LHCN-M2 (cell line): ENCODE measurements at places on chromosomes 13 and 19.
A peak's percentile ranks its signal among the peaks of the same experiment; 100 is the strongest.

- peak; percentile 20 for DNase-seq
These were observed 664 bp downstream of the ICAM5 start for GRCh38 chr19:10290357-10290875.

GRCh38 chr19:6721138-6721474 lies 656 bp upstream of the C3 start:
- DNase-seq, result no peak

DNA sequence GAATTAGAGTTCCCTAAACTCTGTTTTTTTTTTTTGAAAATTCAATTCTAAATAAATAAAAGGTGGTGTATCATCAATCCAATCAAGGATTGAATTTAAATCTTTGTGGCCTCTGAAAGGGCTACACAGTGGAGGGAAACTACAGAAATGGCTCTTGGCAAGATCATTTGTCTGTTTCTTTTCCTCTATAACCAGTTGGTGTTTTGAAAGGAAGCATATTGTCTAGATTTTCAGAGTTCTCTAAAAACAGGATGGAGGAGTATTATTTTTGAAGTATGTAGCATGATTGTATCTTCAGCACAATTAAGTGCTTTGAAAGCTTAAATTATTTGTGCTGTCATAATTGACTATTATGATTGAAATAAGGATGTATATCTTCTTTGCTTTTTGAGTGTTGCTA lies 29.8 kb downstream of the WASF3 start:
- no peak for DNase-seq

DNA sequence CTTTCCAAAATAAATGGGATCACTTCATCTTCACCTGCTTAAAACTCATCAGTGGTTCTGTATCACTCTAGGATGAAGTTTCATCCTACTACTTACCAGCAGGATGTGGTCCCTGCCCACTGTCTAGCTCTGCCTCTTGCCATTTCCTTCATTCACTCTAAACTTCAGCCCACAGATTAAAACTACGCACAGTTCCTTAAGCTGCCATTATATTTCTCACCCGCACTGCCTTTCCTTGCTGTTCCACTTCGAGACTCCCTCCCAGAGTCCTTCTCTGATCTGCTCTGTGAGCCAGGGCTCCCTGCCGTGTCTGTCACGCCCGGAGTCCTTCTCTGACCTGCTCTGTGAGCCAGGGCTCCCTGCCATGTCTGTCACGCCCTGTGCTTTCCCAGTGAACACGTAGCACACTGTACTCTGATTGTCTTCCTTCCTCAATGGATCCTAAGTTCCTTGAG lies 52.0 kb upstream of the NPAS1 start:
- DNase-seq, result no peak

DNA sequence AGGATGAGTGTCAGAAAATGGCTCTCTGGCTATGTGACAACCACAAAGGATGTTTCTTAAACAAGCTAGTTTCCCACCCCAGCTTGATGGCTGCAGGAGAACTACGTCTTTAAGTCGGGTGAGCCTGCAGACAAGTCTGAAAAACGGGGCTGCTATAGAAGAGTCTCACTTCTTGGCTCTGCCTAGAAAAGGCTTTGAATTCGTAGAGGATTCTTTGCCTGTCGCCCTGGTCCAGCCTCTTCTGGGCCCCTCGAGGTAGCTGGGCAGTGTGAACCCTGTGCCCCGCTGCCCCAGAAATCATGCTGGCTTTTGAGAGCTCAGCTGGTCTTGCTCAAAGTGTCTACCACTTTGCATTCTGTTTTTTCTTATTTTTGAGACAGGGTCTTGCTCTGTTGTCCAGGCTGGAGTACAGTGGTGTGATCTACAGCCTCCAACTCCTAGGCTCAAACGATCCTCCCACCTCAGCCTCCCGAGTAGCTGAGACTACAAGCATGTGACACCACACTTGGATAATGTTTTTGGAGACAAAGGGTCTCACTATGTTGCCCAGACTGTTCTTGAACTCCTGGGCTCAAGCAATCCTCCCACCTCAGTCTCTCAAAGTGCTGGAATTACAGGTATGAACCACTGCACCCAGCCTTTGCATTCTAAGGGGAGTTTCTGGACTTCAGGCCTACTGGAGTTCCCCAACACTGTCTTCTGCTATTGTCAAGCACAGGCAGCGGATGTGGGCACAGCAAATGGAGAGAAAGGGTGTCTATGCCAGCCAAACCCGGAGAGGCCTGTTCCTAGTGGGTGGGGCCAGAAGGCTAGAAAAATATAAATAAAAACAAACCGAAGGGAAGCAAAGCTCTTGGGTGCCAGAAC lies 6.5 kb downstream of the CEBPA start:
- no peak for DNase-seq

DNA sequence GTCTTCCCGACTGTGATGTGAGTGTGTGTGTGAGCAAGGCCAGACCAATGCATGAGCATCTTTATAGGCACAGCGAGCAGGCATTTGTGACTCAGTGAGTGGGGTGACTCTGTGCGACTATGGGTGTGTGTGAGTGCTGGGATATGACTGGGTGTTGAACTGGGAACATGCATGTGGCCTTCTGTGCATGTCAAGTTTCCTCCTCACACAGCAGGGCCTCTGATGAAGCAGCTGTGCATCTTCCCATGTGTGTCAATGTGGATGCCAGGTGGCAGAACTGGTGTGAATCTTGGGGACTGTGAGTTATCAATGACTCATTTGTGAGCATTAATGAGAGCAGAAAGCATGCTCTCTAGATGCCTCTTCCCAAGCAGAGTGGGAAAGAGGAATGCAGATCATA lies 12.1 kb upstream of the LGALS14 start:
- DNase-seq, result peak; percentile 24

DNA sequence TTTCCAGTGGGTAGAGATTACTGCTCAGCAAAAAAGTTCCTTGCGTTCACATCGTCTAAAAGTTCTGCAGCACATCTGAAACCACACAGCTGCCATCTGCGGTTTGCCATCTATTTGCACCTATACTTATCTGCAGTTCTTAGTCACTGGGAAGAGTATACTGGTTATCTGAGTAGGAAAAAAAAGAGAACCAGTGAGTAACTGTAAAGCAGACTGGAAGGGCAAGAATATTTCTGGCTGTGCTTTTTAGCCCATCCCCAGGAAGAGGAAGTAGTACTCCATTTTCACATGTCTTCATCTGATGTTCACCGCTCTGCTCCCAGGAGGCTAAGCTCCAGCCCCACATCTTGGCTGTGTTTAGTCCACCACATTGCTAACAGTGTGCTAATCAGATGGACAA lies 35.6 kb downstream of the EFNB2 start:
- DNase-seq, result peak; percentile 75

GRCh38 chr19:52566121-52566520 lies 4.0 kb upstream of the ZNF701 start:
- DNase-seq, result no peak

DNA sequence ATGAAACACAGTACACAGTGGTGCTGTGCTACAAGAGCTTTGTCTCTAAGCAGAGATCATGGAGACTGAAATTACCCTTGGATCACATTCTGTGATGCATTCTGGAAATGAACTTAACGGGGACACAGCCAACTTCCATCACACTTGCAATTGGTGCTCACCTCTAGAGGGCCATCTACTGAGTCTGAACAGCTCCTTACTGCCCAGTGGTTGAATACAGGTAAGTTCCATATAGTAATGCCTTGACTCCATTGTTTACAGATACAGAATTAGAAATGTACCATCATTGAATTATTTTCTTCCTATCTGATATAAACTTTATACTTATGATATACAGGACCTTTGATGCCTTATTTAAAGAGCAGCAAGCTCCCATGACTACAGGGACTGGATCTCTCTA lies 686.4 kb downstream of the PCDH9 start:
- DNase-seq, result no peak

- DNase-seq, result no peak
These were observed 199.1 kb downstream of the DCT start for GRCh38 chr13:94280349-94280748.

- DNase-seq, result peak; percentile 75
These were observed 12.5 kb downstream of the ZNF611 start for GRCh38 chr19:52722062-52723003.

DNA sequence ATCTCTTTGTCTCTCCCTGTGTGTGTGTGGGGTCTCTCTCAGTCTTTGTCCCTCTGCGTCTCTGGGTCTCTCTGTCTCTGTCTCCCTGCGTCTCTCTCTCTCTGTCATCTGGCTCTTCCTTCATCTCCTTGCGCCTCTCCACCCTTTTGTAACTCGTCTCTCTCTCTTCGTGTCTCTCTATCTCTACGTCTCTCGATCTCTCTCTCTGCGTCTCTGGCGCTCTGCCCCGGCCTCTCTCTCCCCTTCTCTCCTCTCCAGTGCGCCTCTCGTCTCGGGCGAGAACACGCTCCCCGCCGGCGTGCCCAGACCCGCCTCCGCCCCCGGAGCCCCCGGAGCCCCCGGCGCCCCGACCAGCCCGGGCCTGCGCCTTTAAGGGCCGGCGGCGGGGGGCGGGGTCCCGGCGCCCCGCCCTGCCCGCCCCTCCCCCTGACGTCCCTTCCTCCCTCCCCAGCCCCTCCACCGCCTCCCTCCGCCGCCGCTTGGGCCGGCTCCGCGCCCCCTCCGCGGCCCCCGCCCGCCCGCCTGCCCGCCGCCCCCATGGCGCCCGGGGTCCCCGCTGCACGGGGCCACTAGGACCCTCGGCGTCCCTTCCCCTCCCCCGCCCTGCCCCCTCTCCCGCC lies at the start of gene MARK4:
Gene MARK4 (plus strand): TSS at position 440 of the 620 bp plus-strand sequence. CDS start 318 bp downstream, outside the sequence.
- DNase-seq, result peak; percentile 42

GRCh38 chr13:101017123-101017872 lies 342.7 kb upstream of the TMTC4 start:
- DNase-seq, result no peak

GRCh38 chr19:1452802-1453524 lies 3.0 kb downstream of the APC2 start:
- no peak for DNase-seq

GRCh38 chr19:33677745-33678426 lies 56.1 kb downstream of the CHST8 start:
- DNase-seq, result no peak

DNA sequence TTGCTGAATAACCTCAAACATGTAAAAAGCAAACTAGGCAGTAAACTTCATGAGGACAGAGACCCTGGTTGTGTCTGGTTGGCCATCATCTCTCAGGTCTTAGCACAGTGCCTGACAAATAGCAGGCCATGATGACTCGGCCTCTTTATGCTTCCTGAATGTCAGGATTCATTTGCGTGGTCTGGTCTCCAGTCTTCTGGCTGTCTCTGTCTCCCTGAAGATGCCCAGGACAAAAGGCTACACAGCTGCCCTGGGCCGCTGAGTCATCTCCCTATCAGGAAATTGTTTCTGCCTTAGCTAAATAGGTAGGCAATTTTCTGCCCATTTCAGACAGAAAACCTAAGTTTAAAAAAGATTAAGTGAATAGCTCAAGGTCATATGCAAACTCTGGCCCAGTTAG lies 84.1 kb upstream of the FNDC3A start:
- peak; percentile 90 for DNase-seq

DNA sequence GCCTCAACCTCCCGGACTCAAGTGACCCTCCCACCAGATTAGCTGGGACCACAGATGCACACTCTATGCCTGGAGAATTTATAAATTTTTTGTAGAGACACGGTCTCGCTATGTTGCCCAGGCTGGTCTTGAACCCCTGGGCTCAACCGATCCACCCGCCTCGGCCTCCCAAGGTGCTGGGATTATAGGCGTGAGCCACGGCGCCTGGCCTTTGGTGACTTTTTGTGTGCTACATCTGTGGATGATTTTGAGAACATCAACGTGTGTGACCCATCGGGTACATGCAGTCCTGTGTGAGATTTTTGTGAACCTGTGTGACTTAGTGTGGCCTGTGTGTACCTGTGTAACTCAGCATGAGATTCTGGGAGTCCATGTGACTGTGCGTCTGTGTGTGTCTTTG lies 8.5 kb upstream of the NFIX start:
- no peak for DNase-seq

DNA sequence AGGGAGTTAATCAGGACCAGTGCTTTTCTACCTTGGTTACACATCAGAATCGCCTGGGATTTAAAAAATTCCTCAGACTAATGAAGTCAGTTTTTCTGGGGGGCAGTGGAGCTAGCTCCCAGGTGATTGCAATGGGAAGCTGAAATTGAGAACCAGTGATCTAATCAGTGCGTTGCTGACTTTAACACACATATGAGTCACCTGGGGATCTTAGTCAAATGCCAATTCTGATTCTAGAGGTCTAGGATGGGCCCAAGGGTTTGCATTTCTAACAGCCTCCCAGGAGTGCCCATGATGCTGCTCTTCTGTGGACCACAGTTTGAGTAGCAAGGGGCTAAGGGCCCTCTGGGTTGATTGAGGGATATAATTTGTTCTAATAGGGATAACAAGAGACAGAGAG lies 54.5 kb downstream of the KL start:
- DNase-seq, result no peak

- no peak for DNase-seq
These were observed 2009.6 kb downstream of the OLFM4 start for GRCh38 chr13:55038230-55038629.

GRCh38 chr13:42814868-42815267 lies 33.5 kb downstream of the FAM216B start:
- DNase-seq, result peak; percentile 83

DNA sequence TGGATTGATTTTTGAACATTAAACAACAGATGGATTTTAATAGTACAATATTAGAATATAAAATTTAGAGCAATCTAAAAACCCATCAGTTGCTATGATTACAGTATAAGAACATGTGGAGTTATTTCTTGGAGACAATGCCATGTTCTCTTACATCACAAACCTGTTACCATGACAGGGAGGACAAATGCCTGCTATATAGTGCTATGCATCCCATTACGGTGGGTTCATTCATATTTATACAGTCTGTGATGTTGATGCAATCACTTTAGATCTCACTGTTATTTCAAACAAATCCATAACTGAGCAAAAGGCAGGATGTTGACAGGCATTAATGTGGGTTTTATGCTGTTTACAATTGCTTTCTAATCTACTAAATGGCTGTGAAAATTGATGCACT lies 467.5 kb downstream of the DIAPH3 start:
- no peak for DNase-seq

DNA sequence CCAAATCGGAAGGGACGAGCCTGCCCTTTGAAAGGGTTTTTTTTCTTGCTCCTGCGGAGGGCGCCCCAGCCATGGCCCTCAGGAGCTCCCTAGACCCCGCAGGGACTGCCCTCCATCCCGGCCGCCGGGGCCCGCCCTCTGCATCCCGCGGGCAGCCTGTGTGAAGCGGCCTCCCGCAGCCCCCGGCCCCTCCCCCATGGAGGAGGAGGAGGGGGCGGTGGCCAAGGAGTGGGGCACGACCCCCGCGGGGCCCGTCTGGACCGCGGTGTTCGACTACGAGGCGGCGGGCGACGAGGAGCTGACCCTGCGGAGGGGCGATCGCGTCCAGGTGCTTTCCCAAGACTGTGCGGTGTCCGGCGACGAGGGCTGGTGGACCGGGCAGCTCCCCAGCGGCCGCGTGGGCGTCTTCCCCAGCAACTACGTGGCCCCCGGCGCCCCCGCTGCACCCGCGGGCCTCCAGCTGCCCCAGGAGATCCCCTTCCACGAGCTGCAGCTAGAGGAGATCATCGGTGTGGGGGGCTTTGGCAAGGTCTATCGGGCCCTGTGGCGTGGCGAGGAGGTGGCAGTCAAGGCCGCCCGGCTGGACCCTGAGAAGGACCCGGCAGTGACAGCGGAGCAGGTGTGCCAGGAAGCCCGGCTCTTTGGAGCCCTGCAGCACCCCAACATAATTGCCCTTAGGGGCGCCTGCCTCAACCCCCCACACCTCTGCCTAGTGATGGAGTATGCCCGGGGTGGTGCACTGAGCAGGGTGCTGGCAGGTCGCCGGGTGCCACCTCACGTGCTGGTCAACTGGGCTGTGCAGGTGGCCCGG lies 815 bp downstream of the MAP3K10 start:
- peak; percentile 21 for DNase-seq

- DNase-seq, result no peak
These were observed 28.2 kb upstream of the FBL start for GRCh38 chr19:39874404-39874803.
